RPMI8226 (cell line): ENCODE measurements at places on chromosomes 2 and 18.

GRCh38 chr2:9473985-9474360 is 378 bp upstream of the IAH1 start:
- DNase-seq = peak; percentile 17

DNA sequence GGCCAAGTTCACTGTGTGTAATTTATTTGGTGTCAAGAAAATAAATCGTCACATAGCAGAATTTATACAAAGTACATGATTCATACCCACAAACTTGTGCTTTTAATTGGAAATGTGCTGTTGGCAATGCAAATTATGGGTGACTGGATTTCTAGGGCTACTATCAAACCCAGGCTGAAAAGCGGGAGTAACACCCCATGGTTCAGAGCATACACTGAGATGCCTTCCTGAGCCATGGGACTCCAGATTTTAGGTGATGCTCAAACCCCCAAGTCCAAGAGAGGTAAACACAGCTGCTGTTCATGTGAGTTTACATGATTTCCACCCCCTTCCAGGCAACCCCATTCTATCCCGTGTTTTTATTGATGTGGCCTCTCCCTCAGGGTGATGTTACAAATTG is 565.9 kb upstream of the ID2 start:
- DNase-seq = no peak

GRCh38 chr2:43084699-43085091 is 141.7 kb downstream of the ZFP36L2 start:
- DNase-seq = no peak

DNA sequence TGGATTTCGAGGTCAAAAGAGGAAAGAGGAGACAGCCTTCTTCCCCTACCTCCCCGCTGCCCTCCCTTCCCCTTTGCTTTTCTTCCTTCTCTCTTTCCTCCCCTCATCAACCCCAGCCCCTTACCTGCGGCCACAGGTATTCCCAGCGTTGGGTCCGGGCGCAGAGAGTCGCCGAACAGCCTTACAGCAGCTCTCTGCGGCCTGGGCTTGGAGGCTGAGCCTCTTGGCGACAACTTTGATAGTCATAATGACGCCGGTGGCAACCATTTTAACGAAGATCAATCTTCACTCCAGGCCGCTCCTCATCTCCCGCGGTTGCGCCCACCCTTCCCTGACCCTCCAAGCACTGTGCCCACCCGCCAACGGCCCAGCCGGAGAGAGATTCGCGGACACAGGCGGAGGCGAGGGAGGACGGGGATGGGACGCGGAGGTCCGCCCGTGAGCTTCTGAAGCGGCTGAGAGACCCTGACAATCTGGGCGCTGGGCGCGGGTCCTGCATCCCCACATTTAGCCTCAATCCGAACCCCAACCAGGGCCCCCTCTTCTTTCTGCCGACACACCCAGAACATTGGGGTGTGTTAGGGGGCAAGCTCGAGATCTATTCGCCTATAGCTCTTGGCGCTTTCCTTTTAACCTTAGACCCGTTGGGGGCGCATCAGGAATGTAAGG is 1.5 kb upstream of the EVX2 start:
- no peak for DNase-seq

DNA sequence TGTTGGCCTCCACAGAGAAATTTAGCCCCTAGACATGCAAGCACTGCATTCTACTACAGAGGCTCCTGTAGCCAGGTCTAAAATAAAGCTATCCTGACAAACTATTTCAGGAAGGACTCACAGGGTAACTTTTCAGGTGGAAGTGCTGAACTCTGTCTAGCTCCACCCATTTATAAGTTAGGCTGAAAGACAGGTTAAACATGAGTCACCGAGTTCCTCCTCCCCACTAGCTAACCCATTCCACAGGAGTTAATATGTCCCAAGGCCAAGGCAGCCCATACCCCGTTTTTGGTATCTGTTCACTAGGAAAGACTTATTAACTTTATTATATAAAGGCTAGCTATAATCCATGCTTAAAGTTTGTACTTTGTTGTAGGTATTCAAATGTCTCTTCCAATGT is 3.5 kb downstream of the CWC22 start:
- no peak for DNase-seq

GRCh38 chr2:51559026-51559425 is 527.1 kb upstream of the NRXN1 start:
- no peak for DNase-seq

DNA sequence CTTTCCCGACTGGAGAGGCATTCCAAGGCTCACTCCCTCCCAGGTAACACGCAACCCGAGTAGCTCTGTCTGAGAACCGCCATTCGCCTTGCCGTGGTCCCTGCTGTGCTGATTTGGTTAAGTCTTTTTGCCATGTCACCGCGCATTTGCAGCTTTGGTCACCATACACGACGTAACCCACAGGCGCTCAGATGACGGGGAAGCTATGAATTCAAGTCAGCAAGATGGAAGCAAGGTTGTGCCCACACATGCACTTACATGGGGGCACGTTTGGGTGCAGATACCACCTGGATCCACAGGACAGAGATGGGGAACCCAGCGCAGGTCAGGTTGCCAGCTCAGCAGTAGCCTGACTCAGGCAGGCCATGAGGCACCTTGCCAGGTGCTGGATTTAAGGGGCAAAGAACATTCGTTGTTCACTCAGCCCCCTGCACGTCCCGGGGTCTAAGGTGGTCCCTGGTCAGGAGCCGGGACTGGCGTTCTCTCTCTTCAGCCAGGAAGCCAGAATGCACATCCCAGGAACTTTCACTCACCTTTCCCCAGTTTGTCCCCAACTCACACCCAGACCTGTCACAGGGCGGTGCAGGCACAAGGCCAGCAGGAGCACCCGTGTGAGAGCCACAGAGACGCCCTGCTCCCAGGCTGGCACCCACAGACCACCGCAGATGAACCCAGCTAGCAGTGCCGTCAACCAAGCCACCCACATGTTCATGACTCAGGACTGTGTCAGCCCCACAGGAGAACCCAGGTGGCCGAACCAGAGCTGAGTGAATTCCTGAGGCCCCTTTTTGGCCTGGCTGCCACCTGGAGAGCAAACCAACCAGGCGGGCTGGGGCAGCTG is 19.9 kb downstream of the SNED1 start:
- DNase-seq = no peak

- DNase-seq = no peak
Observed at GRCh38 chr18:59029663-59030429, 109.8 kb upstream of the SEC11C start.

DNA sequence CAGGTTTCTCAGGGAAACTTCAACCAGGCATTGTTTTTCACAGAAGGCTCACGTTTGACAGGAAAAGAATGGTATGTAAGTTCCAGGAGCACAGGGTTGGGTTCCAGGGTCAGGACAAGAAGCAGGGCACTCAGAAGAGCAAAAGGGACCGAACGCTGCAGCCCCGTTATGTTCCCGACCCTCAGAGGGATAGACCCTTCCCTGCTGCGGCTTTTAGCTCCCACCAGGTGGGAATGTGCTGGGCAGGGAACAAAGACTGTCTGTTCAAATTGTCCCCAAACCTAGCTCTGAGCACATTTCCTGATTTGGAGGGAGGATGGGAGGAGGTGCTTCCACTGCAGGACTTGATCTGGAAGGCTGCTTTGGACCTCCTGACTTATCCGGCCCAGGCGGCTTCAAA is 130.1 kb downstream of the RAB3GAP1 start:
- no peak for DNase-seq

DNA sequence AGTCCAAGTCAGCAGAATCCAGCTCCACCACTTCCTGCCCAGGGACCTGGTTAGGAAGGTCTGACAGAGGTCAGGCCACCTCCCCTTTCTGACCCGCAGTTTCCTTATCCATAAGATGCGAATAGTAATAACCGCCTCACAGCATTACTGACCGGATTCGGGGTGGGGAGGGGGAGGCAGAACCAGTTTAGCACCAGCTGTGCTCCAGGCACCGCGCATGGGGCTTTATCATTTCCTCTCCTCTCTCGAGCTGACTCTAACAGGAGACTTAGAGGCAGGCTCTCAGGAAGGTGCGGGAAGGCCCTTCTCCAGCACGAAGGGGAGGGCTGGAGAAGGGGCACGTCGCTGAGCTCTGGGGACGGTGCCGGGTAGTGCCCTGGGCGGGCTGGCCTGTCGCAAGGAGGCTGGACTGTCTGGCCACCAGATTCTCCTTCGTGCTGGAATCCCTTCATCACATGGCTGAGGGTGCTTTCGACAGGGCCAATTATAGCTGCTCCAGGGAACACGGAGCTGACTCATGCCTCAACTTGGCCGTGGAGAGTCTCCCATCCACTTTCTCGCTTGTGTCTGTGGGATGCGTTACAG is 5.7 kb downstream of the EHD3 start:
- DNase-seq = no peak

DNA sequence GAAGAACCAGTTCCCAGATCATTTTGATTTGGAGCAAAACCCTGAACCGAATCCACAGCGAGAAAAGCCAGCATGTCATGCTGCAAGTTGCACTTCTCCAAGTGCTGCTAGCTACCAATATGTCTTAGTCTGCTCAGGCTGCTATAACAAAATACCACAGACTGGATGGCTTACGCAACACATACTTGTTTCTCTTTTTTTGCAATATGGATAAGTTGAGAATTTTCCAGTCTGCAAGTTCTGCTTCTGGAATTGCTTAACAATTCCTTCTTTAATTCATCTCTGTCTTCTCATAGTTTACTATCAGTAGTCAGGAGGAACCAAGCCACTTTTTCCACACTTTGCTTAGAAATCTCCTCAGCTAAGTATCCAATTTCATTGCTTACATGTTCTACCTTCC is 105.9 kb upstream of the RBBP8 start:
- no peak for DNase-seq

GRCh38 chr18:79377187-79377891 is 18.4 kb upstream of the NFATC1 start:
- DNase-seq = no peak

DNA sequence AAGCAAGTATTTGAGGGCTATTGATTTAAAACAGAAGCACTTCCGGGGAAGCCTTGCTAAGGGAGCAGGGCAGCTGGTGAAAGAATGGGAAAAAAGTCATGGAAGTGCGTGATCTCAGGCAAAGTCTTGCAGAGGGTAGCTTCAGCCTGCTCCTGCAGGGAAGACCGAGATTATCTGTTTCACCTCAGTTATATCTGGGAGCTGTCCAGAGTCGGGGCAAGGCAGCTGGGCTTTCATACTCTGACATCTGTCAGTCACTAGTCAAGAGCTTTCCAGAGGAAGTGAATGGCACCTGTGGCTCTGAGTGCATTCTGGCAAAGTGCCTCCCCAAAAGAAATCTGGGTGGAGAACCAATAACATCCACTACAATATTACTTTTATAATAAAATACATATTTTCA is 8.7 kb downstream of the NXPH2 start:
- DNase-seq = no peak

GRCh38 chr2:179824961-179825360 is 36.5 kb downstream of the ZNF385B start:
- DNase-seq = no peak

DNA sequence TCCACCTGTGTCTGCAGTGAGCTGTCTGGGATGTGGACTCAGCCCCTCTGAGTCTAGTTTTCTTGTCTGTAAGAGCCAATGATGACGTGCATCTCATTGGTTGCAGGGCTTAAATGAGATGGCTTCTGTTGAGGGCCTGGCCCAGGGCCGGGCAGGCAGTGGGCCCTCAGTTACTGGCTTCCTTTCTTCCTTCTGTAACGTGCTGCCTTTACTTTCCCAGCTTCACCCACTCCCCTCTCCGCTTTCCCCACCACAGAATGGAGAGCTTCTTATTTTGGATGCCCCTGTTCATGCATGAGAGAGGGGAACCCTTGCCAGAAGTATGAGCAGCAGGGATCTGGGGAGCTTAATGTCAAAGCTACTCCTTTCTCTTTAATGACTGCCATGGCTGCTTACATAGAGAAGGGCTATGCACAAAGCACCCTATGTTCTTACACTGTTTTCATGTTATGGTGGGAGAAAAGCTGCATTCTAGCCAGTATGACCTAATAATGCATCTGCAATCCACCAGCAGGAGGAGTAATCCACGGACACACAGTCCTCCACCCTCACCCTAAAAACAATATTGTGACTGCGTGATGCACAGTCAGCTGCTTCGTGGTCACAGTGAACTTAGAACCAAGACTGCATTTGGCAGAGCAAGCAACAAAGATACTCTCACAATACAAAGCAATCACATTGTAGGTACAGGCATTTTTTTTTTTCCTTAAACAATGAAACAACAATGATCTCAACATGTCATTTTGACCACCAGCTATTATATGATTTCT is 37.2 kb downstream of the CREG2 start:
- no peak for DNase-seq

- no peak for DNase-seq
Observed at GRCh38 chr2:127431408-127432023, 13.3 kb downstream of the PROC start.
